ENCODE measurements at places on chromosomes 3 and 15. TPM values are rescaled to one million over a fixed set of nuclear protein-coding genes. Genes with fewer than 3 reads are reported as not detected.

BHLHE40 gene
- 5.3 TPM for total RNA-seq

GRCh38 chr3:172018364-172018763, 21.0 kb upstream of the FNDC3B start:
- DNase-seq, result no peak

GRCh38 chr3:136280961-136281360, 30.8 kb downstream of the PCCB start:
- DNase-seq, result no peak

DNA sequence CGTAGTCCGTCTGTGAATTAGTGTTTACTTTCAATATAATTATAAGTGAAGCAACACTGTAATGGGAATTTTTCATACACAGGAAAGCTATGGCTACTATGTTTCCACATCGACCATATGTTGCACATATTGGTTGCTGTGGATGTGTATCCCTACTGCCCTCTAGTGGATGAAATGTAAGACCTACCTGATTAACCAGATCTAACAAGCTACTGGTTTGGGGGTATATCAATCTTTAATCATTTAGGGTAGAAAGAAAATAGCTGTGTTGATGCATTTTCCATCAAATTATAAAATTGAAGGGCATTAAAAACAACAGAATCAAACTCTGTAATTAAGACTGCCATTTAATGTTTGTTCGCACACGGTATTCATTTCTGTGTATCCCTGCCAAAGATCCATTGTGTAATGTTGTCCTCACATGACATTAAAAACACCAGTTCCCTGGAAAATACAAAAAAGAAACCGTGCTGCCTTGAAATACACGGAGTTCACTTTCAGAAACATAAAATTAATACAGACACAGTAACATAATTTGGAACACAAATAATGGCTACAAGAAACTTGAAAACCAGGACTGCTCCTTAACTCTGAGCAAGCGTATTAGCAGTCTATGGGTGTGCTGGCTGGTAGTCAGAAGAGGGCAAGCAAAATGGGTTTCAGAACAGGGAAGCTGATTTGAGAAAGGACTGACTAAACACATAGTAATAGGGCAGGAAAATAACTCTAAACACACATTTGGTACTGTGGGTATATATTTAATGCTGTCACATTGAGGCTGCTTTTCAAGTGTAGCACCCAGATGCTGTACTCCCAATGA, 125.1 kb downstream of the TIGIT start:
- DNase-seq, result peak; percentile 62

DNA sequence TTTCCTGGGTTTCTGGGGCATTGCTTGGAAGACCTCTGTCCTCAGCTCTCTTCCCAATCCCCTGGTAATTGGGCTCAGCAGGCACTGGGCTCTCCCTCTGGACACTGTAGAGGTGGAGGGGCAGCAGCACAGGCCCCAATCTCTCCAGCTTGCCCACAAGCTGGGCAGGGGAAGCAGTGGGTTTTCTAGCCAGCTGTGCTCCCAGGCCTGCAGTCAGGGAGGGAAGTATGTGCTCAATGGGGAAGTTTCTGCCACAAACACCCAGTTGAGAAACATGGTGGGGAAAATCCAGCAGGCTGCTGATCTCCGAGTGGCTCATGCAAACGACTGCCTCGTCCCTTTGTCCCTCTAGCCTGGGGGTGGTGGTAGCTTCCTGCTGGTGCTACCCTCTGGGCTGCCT, 12.8 kb upstream of the RFT1 start:
- DNase-seq, result no peak

MKRN3 gene
- total RNA-seq, result 15.0 TPM

DNA sequence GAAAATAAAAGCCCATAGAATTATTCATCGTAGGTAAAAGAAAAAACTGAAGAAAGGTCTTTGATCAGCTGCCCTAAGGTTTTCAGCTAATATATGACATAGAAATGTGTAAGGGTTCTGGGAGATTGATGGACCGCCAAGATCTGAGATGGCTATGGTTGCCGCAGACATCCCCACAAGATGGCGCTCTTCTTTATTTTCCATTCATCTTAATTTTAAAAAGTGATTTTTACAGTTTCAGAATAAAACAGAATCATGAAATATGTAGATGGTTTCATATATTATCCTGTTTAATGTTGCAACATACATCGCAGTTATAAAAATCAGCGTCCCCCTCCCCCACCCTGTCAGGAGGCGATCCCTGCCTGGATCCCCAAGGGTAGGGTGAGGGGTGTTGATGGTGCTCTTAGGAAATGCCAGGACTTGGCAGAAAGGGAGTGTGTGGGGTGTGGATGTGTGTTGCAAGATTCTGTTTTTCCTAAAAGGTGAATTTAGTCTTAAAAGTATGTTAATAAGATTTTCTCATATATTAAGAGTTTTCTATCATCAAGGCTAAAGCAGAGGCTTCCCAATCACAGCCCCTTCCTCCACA, 68.8 kb downstream of the ANXA2 start:
- DNase-seq, result no peak

CD200R1 gene
- 0.09 TPM for total RNA-seq

FHIT gene
- total RNA-seq, result not detected

DNA sequence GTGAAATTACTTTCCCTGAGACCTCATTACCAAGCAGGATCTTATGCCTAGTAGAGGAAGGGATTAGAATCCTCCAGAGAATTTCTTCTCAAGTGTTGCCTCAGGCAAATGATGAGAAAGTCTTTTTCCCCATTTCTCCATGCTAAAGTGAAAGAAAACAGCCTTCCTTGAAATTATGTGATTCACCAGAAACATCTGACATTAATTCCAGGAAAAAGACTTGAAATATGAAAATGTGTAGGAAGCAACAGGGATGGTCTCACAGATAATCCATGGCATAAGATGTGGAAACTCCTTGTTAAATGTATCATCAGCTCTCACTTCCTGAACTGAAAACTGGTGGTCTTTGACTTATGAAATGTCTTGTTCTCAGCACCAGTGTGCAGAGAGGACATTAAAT, 17.9 kb upstream of the ABI3BP start:
- DNase-seq, result no peak

- DNase-seq, result peak; percentile 78
Observed at GRCh38 chr3:53045518-53046170, at the start of gene SFMBT1. TSS of gene SFMBT1 (minus strand) at chr3:53046073. CDS start at chr3:52969128, 76,945 bp downstream.

DNA sequence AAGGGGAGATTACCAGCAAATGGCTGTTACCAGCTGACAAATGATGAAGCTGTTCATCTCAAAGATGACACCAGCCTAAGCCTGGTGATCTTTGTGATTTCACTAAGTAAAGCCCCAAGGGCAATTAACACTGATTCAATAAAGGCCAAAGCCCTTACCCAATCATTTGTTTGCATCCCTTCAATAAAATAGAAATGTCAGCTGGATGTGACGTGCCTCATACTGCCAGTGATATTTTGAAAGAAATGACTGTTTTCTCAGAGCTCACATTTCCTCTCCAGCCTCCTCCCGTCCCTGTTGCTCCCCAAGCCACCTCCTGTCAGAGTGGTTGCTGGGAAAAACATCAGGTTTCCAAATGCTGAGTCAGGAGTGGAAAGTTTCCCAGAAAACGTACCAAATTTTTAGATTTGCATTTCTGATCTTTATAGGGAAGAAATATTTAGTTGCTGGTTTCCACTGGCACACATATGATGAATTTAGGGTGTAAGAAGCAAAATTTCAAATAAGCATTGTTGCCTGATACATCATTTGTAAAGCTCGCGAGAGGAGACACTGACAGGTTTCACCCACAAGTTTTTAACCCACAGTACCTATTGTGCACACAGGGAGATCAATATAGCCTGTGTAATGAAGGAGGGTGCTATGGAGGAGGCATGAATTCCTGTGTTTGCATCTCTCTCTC, 21.0 kb downstream of the C2CD4A start:
- no peak for DNase-seq

DNA sequence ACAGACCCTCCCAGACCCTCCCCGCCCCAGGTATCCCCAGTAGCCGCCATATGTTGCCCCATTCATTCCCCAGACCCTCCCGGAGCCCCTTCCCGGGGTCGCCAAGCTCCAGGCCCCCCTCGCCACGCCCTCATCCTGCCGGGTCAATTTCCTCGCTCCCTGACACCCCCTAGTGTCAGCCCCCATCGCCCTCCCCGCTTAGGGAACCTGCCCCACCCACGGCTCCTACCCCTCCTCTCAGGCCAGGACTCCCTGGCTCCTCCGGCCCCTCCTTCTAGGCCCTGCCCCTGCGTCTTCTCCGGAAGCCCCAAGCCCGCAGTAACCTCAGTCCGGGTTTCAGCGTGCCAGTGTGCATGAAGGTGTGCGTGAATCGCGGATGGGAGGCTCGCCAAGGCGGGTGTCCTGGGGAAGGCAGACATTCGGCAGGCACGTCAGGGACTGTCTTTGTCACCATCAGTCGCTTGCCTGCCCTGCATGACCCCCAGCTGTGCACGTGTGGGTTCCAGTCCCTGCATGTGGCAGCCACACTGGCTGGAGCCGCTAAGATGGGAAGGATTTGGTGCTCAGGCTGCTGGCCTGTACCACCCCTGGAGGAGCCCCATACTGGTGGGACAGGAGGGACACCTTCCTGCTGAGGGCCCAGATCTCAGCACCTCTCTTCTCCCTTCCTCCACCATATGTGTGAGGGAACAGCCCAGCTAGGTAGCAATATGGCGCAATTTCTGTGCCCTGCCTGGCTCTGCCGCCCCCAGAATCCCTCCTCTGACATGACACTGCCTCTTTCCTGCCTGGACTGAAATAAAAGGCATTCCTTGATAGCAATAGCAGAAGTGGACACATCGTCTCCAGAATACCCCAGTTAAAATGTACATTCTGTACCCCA, 693 bp downstream of the DISP2 start:
- peak; percentile 49 for DNase-seq

- no peak for DNase-seq
Observed at GRCh38 chr3:185187391-185187790, 34.5 kb upstream of the C3orf70 start.

- no peak for DNase-seq
Observed at GRCh38 chr3:95464346-95464745, 1350.0 kb upstream of the EPHA6 start.

SHF gene
- total RNA-seq, result 1.7 TPM

ETV5 gene
- total RNA-seq, result 53.0 TPM

- no peak for DNase-seq
Observed at GRCh38 chr15:93899817-93900216, 331.5 kb upstream of the MCTP2 start.

DNA sequence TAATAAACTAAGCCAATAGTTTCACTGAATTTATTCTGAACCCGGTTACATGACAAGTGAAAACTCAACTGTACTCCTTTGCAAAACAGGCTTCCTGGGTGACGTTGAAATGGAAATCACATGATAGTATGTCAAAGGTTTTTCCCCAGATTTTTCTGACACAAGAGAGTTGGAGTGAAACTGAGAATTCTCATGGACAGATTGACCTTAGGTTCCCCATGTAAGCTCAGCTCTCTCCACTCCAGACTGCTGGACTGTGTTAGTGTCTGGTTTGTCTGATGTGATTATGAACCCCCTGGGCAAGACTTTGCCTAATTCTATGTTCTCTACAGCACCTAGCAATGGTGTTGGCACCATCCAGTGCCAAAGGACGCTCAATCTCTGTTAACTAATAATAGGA, 219.7 kb upstream of the COL8A1 start:
- DNase-seq, result no peak

- DNase-seq, result no peak
Observed at GRCh38 chr15:45801543-45801942, 166.7 kb downstream of the SQOR start.

DNA sequence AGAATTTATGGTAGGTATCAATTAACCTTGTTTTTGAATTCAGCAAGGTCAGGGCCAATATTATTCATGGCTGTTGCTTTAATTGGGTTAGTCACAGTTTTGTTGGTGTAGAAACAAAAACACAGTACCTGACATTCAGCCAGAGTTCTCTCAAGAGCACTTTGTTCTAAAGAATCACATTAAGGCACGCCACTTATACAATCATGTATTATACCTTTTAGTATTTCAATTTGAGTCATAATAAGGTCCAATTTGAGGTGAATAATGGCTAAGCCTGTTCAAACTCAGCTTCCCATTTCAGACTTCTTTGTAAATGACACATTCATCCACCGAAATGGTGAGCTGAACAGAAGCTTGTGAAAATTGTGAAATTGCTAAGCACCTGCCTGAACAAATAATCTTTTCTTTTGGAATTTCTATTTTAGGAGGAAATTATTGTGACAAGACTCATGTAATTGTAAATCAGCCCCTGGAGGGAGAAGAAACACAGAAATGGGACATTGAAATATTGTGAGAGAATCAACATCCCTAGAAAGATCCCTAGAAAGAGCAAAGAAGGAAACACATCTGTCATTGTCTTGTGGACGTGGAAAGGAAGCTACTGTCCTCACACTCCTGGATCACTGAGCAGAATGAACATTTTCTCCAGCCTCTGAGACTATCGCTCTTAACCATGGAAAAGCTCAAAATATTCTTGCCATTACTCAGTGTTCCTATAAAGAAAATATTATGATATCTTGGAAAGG, 29.3 kb downstream of the RIOX2 start:
- no peak for DNase-seq

GRCh38 chr3:147160984-147161383, 245.4 kb downstream of the ZIC4 start:
- no peak for DNase-seq

ATP11B gene
- 44.5 TPM for total RNA-seq

All from Daoy (cell line).